Stimulated activated CD4-positive, alpha-beta T cell treated with anti-CD3 and anti-CD28 coated beads, TNF-alpha, amount 100 ng/mL, for 1 hour (primary cell): ENCODE measurements at places on chromosomes 11 and 22.

- no peak for DNase-seq
These were observed 734.3 kb upstream of the ARHGAP42 start for GRCh38 chr11:99952816-99953215.

GRCh38 chr22:44398856-44399837, 86.4 kb upstream of the SHISAL1 start:
- no peak for DNase-seq

- no peak for DNase-seq
These were observed 43.6 kb upstream of the FIBIN start for GRCh38 chr11:26950260-26950719.

DNA sequence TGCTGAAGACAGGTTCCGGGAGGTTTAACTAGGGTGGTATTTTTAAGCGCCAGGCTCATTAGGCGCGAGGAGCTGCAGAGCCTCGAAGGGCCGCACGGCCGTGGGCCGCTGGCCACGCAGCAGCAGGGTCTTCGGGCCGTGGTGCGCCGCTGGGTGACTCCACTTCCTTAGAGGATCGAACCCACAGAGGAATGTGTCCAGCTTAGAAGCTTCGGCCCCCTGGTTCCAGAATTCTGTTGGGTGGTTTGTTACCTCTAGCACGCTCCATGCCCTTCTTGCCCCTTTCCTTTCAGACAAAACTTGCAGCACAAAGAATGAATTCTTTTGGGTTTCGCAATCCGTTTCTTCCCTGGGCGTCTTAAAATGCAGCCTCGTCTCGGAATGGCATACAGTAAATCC, 773 bp upstream of the PATL1 start:
- peak; percentile 2 for DNase-seq

GRCh38 chr11:30585892-30586250, 282 bp downstream of the MPPED2 start:
- DNase-seq: no peak

DNA sequence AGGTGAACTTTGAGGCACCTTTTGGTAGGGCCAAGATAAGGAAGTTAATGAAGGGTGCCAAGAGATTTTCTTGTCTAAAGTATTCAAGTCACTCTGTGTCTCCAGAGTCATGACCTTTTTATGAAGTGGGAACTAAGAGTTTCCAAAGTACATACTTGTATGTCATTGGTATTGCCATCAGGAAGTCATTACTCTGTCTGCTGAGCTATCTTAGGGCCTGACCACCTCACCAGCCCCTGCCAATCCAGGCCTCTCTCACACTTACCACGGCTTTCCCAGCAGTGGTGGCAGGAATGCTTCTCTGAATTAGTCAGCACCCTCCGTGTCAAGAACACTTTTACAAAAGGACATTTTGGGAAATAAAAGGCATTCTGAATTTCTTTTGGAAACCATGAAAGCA, 192.8 kb upstream of the MTNR1B start:
- no peak for DNase-seq

DNA sequence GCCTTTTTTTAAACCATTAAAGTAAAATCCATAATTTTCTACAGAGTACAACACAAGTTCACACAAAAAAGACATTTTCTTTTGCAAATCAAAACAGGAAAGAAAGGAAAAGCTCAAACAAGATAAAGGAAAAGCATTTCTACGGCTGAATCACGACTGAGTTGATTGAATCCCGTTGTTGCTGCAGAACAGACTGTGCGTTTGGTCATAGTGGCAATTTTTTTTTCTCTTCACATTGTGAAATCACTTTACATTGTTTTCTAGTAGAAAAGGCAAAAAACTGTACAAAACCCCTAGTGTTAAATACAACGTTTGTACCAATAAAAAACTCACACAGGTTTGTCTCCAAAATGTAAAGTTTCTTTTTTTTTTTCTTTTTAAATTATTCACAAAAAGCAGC, 17.3 kb upstream of the RAPSN start:
- no peak for DNase-seq

- no peak for DNase-seq
These were observed 11.6 kb downstream of the GGT5 start for GRCh38 chr22:24233235-24233634.

DNA sequence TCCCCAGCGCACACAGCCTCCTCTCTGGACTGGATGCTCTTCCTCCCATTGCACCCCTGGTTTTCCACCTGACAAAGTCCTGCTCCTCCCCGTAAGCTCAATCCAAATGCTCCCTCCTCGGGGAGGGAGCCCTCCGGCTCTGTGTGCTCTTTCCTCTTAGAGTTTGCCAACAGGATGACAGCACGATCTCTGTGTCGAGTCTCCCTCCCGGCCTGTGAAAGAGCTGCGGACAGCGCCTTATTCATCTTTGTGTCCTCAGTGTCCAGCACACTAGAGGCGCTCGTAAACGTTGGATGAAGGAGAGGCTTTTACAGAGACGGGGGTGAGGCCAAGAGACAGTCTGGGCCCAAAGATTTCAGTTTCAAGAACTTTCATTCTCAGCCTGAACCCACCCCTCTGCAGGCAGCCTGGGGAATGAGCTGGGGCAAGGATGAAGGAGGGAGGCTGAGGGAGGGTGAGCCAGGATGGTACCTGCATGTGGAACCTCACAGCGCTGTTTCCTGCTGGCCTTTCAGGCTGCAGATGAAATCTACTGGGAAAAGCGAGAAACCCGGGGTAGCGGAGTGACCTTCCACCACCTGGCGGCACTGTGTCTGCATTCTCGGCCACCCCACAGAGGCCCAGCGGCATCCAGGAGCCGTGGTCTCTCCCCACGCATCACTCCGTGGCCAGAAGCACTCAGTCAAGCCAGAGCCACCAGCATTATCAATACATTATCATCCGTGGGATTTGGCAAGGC, 8.5 kb upstream of the TMPRSS4 start:
- DNase-seq: no peak

- no peak for DNase-seq
These were observed 23.5 kb downstream of the TBRG1 start for GRCh38 chr11:124646148-124646547.

GRCh38 chr22:49598338-49598737, 229.3 kb downstream of the BRD1 start:
- no peak for DNase-seq

- DNase-seq: no peak
These were observed 20.0 kb upstream of the CASP12 start for GRCh38 chr11:104918113-104918824.

- no peak for DNase-seq
These were observed 37.9 kb upstream of the CYP2D6 start for GRCh38 chr22:42168476-42168875.

DNA sequence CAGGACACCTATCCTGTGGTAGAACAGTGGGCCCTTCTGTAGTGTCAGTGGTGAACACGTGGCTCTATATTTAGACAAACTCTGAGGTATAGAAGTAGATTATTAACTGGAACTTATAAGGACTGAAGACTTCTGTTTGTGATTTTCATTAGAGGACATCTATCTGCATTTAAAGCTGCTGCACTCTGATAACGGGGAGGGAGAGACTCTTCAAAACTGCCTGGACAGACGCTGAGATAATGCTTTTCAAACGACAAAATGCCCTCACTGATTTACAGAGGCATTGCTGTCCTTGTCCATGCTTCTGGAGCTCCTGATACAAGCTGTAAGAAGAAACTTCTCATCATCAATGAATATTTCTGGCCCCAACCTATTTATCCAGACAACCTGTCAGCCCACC, 425.2 kb downstream of the OPCML start:
- DNase-seq: no peak

- DNase-seq: no peak
These were observed 1.0 kb downstream of the DNHD1 start for GRCh38 chr11:6498121-6498520.

DNA sequence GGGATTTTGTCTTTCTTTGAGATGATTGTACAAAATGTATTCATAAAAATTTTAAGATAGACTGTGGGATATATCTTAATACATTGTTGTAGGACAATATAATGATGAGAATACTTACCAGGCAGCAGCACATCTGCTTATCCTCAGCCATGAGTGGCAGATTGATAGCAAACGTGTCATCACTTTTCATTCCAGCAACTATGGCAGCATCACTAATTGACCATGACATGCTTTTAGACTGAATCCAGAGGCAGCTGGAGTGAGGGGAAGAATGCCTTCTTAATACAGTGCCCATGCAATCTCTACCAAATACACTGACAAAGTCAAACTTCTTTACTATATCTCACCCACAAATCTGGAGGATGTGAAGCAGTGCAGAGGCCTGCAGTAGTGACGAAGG, 755.2 kb upstream of the RAG2 start:
- DNase-seq: no peak

- no peak for DNase-seq
These were observed 93.7 kb downstream of the ZC3H12C start for GRCh38 chr11:110186867-110187266.

GRCh38 chr22:44475706-44476105, 22.3 kb downstream of the RTL6 start:
- DNase-seq: no peak

DNA sequence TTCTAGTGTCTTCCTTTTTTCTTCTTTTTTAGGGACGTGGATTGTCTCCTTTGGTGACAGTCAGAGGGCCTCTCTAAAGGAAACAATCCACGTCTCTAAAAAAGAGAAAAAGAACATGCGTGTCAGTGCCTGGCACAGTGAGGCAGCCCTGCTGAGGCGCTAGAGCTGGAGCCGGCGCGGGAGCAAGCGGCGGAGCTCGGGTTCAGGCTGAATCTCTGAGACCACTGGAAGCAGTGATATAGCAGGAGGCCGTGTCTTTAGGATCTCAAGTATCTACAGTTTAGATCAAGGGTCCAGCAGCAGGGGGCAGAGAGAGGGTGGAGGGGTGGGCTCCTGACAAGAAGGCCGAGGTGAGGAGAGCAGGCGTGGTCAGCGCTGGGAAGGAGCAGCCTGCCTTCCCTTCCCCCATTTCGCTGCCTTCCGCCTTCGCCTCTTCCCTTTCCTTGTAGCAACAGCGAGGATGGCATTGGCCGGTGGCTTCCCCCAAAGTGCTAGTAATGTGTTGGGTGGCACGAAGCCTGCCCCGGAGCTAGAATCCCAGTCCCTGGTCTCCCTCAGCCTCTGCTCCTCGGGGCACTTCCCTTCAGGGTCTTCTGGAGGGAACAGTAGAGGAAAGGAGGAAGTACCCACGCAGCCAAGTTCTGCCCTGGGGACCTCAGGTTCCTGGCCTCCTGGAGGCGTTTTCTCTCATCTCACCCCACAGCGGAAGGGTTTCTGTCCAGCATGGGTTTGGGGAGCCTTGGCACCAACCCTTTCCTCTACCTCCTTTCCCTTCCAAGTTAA, 28.2 kb upstream of the RAB1B start:
- DNase-seq: no peak

- no peak for DNase-seq
These were observed 31.5 kb downstream of the ZBTB16 start for GRCh38 chr11:114090976-114091375.

DNA sequence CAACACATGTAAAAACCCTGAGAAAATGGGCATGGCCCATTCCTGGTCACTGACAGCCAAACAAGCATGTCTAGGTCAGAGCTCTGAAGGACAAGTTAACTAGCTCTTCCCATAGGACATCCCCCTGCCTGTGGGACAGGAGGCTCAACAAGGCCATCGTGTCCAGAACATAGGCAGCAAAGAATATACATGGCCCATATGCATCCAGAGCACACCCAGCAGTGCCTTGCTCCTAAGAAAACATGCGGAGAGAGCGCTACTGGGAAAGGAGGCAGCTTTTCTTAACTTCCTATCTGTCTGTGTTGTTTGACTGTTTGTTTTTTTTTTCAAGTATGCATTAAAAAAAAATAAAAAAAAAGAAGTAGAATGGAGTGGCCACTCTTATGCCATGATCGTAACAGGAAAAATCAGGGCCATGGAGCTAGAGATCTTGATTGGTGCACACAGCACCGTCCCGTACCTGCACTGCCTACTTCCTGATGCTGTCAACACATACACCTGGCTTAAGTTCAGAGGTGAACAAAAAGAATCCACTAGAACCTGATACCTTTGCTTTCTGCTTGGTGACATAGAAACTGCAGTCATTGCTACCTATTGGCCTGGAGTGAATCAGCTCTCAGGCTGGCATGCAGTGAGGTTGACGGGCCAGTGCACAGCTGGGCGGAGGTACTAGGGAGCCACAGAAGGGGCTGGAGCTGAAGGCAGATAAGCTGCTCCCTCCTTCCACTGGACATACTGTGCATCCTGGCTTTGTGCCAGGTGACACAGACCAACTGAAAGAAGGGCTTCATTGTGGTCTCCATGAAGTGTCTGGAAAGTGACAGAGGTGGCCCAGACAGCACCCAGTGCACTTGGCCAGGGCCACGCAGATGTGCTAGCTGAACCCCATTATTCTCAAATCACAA, 11.9 kb downstream of the UFD1 start:
- DNase-seq: no peak

GRCh38 chr11:63779039-63779438, 10.5 kb upstream of the ZFTA start:
- DNase-seq: no peak

DNA sequence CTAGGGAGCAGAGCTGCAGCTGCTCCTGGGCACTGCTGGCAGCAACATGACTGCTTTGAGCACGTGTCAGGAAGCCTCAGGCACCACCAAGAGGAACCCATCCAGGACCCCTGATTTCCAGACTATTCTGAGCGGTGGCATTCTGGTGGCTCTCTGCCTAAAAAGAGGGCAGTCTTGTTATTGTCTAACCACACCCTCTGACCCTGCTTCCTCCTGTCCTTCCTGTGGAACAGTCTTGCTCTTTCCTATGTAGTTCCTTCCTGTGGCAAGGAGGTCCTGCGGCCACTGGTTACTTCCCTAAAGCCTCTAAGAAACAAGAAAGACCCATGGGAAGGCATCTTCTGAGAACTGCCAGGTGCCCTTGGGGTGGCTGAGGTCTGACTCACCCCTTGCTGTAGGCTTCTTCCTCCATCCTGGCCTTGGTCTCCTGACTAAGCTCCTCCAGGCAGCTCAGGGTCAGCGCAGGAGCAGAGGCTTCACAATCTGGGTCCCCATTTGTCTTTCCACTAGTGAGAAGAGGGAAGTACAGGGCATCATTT, 13.1 kb upstream of the LYVE1 start:
- no peak for DNase-seq

DNA sequence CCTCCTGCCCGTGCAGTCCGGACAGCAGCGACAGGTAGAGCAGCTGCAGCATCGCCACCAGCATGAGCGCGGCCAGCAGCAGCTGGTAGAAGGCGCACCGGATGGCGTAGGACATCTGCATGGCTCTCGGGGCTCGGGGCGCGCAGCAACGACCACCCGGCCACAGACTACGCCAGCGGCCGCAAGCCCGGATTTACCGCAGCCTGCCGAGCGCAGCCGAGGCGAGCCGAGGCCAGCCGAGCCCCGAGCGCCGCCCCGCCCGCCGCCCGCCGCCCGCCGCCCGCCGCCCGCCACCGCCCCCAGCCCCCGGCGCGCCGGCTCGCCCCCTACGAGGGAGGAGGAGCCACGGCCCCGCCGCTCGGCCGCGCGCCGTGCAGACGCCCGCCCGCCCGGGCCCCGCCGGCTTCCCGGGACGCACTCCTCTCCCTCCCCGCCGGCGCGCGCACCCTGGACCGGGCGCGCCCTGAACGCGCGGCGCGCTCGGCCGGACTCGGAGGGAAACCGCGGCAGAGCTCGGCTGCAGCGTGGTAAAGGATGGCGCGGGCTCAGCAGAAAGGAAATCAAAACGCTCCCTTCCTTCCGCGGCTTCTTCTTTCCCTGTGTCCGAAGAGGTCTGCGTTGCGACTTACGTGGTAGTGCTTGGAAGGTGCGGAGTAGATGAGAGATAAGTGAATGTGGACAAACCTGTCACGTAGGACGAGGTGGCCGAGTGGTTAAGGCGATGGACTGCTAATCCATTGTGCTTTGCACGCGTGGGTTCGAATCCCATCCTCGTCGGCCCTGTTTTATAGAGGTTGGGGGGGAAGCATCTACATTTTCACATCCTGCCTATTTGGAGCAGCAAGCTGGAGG, at the start of gene B4GAT1:
B4GAT1 (minus strand) TSS at position 205 of the 852 bp plus-strand sequence; CDS start at position 121, 84 bp downstream.
- peak; percentile 77 for DNase-seq

- no peak for DNase-seq
These were observed 18.3 kb downstream of the AMPD3 start for GRCh38 chr11:10473371-10473770.
